ENCODE measurements at places on chromosomes 6 and 20.
A peak's percentile ranks its signal among the peaks of the same experiment; 100 is the strongest.

DNA sequence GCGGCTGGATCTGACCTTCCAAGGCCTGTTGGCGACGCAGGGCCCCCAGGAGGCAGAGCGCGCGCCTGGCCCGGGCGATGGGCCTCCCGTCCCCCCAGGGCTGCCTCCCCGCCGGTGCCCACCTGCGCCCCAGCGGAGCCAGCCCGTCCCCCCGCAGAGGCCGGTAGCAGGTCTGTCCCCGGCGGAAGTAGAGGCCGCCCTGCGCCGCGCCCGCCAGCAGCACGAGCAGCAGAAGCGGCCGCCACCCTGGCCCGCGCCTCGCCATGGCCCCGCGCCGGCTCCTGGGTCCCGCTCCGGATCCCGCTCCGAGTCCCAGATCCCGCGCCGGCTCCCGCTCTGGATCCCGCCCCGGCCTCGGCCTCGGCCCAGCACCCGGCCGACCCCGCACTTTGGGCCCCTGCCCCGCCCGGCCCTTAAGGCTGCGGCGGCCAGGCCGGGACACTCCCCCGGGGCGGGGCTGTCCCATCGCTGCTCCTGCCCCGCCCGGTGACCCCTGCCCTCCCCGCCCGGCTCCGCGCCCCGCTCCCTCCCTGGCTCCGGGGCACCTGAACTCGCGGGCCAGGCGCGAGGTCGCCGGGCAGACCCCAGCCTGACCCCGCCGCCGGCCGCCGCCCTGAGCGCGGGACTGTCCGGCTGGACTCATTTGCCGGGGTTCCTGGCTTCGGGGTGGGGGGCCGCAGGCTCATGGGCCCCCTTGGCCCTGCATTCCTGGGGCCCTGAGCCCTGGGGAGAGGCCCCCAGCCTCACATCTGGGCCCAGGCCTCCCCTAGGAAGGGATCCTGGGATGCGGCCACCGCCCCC lies at the start of gene CTSZ:
TSS of gene CTSZ (minus strand) at position 391 of the 801 bp plus-strand sequence. CDS start at position 265, 126 bp downstream.
- DNase-seq: peak; percentile 23

GRCh38 chr20:2000285-2000684 lies 6.4 kb upstream of the PDYN start:
- no peak for DNase-seq

DNA sequence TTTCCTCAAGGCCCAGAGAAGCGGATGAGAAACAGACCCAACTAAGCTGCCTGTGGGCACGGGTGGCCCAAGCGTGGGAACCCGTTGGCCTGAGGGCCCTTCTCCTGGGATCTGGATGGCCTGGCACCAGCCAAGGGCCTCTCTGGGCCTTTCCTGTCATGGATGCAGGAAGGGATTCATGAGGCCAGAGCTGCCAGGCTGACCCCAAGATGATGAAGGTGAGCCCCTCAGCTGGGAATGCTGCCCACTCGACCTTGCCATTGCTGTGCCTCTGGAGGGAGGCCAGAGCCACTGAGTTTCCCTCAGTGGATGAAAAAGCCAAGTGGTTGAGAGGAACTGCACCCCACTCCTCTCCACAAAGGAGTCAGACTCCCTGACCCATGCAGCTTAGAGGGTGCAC lies 171.2 kb downstream of the VEGFA start:
- DNase-seq: no peak

DNA sequence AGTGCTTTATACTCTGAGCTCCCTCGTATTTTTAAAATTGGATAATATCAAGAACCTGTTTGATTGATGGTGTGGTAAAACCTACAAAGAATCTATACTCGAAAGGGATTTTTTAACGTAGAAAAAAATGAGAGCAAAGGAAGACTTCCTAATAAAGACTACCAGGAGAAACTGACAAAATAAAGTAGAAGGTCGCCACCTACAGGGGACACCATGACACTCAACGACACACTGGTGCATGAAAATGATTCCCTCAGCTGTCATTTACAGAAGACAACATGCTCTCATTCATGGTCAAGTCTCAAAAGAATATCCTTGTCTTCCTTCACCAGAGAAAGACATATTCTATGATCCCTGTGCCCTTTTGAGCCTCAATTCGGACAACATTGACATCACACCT lies 10.1 kb upstream of the NHSL1 start:
- DNase-seq: no peak

- DNase-seq: no peak
Observed at GRCh38 chr6:4941782-4942672, 61.8 kb downstream of the RPP40 start.

GRCh38 chr6:130043344-130043743 lies 25.0 kb downstream of the L3MBTL3 start:
- no peak for DNase-seq

GRCh38 chr6:159151266-159151855 lies 17.8 kb upstream of the FNDC1 start:
- no peak for DNase-seq

DNA sequence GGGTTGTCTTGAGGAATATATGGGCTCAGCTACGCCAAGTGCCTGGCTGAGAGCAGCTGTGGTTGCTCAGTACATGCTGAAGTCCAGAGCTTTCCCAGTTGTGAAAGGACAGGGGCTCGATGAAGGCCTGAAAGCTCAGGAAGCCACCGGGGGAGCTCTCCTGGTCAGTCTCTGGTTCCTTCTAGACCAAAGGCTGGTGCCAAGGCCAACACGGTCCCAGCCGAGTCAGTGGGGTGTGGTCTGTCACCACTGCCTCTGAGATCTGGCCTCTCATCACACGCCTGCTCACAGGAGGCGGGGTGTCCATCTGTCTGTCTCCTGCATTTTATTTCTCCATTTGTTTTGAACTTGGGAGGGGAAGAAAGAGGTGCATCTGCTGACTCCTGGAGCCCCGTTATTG lies 4.9 kb upstream of the FAM83C start:
- DNase-seq: no peak

DNA sequence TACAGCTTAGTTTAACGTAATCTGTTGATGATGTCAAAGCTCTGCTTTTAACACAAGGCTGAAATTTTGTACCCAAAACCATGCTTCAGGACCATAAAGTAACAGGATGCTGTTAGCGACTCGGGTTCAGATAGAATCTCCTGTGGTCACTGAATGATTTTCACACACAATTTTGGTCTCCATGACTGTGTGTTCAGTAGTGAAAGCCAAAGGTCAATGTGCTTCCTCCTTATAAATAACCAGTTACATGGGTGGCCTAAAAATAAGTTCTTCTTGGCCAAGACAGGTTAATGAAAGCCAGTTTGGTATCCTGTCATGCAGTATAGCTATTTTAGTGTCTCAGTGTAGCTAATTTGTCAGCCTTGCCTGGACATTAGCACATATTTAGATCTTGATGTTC lies 19.1 kb upstream of the LOC128125822 start:
- no peak for DNase-seq

DNA sequence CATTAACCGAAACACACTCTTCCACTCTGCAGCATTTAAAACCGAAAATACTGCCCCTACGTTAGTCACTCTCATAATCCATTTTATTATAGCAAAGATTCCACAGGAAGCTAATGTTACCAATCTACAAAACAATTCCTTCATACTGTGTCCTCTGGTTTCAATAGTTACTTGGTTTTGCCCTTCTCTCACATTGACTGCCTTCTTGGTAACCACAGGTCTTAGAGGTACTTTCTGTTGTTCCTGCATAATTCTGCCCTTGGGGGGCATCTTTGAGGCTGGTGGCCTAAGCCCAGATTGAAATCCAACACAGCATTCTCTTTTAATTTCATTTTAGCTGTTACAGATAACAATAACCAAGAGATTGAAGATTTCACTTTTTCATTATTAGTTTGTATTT lies 9.8 kb upstream of the DCBLD1 start:
- DNase-seq: no peak

GRCh38 chr6:54419885-54420284 lies 111.6 kb downstream of the TINAG start:
- no peak for DNase-seq

GRCh38 chr6:33206864-33207551 lies 1.3 kb upstream of the RING1 start:
- DNase-seq: no peak

DNA sequence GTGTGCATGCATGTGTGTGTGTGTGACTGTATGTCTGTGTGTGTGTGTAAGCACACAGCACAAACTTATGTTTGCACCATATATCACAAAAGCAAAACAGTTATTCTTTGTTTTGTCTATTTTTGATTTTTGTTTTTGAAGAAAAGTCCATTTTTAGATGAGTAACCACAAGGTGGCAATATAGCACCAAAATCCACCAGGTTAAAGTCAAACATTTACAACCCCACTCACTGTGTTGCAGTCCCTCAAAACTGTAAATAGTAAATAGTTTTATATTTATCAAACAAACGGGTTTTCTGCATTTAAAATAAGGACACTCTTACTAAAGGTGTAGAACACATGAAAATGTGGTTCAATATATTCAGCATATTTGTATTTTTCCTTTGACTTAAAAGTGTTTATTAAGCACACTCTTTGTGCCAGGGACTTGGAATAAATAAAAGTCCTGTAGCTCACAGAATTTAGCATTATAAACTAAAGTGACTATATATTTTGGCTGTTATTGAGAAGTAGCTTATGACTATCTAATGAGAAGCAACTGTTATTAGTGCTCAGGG lies 118.5 kb downstream of the GFRAL start:
- no peak for DNase-seq

DNA sequence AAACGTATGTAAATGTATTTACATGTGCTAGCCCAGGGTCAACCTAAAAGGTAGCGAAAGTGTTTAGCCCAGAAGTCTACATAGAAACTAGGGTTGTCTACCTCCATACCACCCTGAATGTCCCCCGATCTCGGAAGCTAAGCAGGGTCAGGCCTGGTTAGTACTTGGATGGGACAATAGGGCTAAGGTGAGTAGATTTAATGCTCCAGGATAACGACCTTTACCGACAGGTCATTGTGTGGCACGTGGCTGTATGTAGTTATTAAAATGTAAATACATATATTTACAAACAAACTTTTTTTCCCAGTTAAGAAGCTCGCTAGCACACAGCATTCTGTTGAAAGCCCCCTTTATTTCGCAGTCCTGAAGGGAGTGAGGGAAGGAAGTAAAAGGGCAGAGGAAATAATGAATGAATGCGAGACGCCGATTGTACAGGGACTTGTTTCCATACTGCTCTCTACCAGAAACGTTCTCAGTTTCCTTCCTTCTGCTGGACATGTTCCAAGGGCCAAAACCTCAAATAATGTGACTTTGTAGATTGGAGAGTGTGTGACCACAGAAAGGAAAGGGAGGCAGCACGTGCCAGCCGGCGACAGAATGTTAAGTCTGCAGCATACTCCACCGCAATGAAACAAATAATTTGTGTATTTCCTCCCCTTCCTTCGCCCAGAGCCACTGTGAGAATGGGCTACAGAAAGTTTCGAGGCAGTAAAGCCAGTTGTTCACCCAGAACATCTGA lies 612 bp downstream of the ADAT2 start:
- peak; percentile 13 for DNase-seq

DNA sequence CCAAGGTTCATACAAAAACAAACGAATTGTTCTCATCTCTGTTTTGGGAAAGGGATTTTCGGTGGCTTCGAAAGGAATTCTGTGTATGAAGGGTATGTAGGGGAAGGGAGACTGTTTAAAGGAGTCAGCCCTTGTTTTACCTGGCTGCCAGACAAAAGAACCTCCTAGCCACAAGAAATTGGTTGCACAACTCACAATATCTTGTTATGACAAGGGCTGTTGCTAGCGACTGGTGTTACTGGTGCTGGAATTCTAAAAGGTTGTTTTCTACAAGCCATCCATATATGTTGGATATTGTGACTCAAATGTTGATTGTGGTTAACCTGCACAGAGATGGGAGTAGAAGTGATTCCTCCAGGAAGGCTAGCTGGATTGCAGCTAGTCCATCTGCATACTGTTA lies 34.6 kb upstream of the CITED2 start:
- no peak for DNase-seq

GRCh38 chr20:44495802-44496481 lies 20.3 kb downstream of the TTPAL start:
- DNase-seq: no peak

GRCh38 chr6:42021847-42022754 lies 28.2 kb upstream of the TAF8 start:
- peak; percentile 66 for DNase-seq

GRCh38 chr6:41931792-41932191 lies 9.8 kb downstream of the CCND3 start:
- DNase-seq: no peak

GRCh38 chr20:45685896-45686295 lies 15.9 kb upstream of the WFDC11 start:
- DNase-seq: no peak

DNA sequence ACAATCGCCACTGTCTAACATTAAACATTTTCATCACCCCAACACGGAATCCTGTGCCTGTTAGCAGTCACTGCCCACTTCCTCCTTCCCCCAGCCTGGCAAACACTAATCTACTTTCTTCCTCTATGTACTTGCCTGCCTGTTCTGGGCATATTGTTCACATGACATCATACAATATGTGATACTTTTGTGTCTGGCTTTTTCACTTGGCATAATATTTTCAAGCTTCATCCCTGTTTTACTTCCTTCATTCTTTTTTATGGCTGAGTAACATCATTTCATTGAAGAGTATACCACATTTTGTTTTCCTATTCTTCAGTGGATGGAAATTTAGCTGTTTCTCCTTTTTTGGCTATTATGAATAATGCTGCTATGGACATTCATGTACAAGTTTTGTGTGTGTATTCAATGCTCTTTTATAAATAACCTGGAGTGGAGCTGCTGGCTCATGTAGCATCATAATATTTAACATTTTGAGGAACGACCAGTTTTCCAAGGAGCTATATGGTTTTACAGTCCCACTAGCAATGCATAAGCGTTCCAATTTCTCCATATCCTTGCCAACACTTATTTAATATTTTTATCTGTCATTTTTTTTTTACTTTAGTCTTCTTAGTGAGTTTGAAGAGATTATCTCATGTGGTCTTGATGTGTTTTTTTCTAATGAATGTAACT lies 360.1 kb downstream of the HDGFL1 start:
- DNase-seq: no peak

GRCh38 chr6:158663625-158664165 lies 13.8 kb downstream of the SYTL3 start:
- DNase-seq: no peak

DNA sequence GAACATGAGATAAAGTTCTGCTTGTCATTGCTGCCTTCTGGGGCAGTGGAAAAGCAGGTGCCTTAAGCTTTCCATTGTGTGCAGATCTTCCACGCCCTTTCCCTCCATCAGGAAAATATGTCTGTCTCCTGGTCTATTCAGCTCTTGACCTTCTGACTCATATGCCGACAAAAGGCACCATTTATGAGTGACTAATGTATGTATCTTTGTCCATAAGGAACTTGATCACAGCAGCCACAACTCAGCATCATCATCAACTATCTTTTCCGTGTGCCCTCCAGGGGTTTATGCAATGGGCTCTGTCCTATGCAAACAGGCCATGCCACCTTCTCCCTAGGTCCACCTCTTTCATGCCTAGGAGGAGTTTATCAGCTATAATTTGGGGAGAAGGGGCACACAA lies 102.7 kb upstream of the QKI start:
- no peak for DNase-seq

GRCh38 chr6:33088258-33088930 lies 12.6 kb downstream of the HLA-DPB1 start:
- no peak for DNase-seq
